ENCODE measurements at places on chromosomes 11 and 22.

GRCh38 chr22:32132126-32132525, 27.0 kb downstream of the C22orf42 start:
- no peak for DNase-seq

DNA sequence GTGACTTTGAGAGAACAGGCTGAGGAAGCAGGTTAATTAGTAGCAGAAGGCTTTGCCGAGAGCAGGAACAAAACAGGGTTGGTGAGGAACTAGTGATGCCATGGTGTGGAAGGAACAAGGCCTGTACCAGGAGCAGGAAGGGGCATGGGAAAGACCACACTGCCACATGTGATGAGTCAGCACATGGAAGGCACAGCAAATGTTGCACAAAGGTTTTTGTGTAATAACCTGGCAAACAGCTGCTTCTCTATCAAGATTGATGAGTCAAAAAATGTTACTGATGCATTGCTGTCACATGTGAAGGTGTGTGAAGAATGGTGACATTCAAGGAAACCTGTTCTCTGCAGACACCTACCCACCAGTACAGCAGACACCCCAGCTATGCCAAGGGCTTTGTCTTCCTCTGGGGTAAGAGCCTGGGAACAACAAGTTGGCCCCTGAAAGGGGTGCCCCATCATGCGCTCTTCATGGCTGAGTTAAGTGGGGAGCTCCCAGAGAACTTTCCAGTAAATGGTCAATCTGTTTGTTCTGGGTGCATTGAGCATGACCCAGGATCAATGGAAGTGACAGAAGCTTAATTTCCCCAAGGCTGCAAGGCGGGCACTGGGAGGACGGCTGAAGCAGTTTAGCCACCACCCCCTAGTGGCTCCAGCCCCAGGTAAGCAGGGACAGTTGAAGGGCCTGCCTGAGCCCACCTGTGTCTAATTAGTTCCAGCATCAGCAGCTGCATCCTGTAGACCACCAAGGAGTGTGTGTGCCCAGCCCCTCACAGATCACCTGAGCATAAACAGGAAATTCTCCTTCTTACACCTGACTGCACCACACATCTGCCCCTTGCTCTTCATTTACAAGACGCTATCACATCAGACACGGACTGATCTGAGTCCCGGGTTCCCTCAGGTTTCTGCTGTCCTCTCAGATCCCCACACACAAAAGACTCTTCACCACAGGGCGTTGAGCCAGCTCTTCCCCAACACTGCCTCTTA, 47.6 kb downstream of the GGTLC2 start:
- no peak for DNase-seq

DNA sequence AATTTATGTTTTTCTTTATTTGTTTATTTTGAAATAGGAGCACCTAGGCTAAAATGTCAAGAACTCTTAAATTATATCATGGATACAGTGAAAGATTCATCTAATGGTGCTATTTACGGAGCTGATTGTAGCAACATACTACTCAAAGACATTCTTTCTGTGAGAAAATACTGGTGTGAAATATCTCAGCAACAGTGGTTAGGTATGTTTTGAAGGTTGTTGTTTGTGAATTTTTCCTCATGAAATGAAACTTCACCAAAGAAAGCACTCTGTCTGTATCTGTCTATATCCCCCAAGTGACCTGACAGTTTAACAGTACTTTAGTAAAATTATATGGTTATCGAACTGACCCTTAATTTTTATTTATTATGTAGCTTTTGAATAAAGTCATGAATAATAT, 12.8 kb downstream of the ATM start:
- no peak for DNase-seq

DNA sequence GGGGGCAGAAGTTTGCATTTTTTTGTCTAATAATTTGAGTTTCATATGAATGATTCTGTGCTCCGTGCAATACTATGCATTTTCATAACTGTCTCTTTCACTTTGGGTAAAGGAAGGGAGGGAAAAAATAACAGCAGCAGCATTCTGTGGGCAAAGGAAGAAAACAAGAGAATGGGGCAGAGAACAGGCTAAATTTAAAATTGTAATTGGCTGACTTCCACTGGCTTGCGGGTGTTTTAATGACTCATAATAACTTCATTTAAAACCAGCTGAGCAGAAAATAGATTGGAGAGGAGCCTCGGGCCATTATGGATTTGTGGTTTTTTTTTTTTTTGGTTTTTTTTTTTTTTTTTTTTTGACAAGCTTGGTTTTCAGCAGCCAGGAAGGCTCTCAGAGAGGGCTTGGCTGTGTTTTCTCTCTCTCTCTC, 107.4 kb downstream of the ZBTB16 start:
- no peak for DNase-seq

DNA sequence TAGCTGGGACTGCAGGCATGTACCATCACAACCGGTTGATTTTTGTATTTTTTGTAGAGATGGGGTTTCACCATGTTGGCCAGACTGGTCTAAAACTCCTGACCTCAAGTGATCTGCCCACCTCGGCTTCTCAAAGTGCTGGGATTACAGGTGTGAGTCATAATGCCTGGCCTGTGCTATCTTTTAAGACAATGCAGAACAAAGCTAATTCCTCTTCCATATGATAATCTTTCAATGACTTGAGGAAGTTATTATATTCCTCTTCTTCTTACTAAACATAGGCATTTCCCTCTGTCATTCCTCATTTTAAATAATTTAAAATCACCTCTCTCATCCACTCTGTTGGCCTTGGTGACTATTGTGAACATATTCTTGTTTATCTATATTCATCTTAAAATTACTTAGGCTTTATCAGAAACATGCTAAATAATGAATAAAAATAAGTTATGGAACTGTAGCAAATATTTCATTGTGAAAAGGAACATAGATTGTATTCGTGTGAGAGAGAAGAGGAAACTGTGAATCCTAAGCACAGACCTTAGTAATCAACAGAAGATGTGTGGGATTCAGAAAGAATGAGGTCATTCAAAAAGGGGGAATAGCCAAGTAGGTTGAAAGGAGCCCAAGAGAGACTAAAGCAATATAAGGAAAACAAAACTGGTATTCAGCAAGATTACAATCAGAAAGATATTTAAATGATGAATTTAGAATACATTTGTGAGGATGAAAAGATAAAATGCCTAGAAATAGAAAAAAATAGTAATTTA, 269.4 kb downstream of the TTC28 start:
- DNase-seq, result no peak

GRCh38 chr11:32006799-32007388, 84.0 kb upstream of the RCN1 start:
- no peak for DNase-seq

GRCh38 chr11:44030996-44031395, 16.8 kb upstream of the ACCSL start:
- no peak for DNase-seq

DNA sequence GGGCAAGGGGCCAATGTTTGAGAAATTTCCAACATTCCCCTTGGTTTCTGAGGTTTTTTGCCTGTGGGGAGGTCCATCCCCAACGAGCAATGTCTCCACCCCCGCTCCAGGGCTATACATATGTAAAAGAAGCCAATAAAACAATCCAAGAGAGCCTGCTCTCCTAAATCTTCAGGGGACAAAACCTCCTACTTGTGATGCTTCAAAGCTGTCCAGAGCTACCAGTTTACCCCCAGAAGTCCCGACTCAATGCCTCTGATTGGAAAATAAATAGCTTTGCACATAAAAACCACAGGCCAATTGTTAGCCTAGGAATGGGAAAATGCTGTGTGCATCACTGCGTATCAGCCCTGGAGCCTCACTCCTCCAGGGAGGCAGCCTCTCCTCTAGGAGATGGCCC, 66.0 kb upstream of the PAX6 start:
- DNase-seq, result no peak

DNA sequence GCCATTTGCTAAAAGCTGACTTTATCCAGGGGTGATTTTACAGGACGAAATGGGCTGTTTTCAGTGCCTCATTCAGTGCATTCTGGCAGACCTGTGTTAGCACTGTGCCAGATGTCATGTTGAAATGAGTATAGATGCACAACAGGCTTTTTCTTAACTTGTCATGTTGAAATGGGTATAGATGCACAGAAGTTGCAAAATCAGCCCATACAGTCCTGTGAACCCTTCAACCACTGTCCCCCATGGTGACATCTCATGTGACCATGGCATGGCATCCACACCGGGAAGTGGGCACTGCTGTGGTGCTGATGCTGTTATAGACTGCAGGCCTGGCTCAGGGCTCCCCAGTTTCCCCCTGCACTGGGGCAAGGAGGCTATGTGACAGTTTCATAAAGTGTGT, 2.5 kb downstream of the TALDO1 start:
- DNase-seq, result no peak

- no peak for DNase-seq
These were observed 257.5 kb upstream of the FAT3 start for GRCh38 chr11:91967026-91967690.

DNA sequence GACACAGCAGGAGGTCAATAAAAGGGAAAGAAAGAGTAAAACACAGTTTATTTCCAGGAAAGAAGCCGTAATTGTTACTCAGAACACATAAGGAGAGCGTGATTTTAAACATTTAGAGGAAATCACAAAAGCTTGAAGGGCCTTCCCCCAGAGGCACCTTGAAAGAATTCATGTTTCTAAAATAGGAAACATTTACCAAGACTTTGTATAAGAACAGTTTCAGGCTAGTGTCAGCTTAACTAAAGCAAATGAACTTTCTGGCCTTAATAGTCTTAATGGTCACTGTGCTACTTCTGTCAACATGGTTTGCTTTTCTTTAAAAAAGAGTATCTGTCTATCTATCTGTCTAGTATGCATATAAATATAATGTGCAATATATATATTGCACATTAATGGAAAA, 208.8 kb downstream of the CNTN5 start:
- DNase-seq, result no peak
